Activated CD4-positive, alpha-beta T cell treated with anti-CD3 and anti-CD28 coated beads for 36 hours (primary cell): ENCODE measurements at places on chromosomes 5 and 9.

DNA sequence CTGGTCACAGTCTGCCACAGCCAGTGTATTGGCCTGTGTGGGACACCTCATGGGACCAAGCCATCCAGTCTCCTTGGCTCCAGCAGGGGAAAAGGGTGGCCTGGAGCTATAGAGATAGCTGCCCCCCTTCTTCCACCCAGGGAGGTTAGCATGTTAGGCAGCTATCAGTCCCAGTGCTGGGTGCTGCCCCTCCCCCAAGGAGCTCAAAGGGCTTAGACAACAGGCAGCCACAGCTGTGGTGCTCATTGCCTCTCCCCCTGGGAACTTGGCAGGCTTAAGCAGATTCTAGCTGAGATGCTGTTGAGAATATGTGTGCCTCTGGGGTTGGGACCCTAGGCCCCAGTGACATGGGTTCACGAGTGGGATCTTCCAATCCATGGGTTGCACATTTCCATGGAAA is 226.0 kb upstream of the PTGER4 start:
- H3K4me1 ChIP-seq: peaks cover 13% of the 10 kb centered on the region
- no peak overlapping the region for H3K4me3 ChIP-seq

DNA sequence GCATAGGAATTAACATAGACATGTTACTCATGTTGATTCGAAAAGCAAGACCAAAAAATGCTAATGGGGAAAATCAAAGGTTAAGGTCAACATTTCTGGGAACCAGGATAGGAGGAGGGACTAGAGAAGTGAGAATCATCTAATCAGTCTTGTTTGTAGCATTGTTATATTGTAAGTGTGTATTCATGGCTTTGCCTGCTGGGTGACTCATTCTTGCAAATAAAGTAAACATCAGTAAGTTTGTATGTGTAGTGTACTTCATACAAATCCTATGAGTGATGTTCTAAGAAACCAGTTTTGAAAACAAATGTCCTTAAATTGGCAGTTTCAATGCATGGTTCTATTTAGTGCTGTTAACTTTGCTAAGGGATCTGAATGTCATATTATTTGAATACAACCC is 79.0 kb upstream of the TMEM252 start:
- H3K27me3 ChIP-seq: peaks cover 9% of the 10 kb centered on the region
- no peaks in the 10 kb centered on the region for H3K36me3 ChIP-seq
- no peaks in the 10 kb centered on the region for H3K4me1 ChIP-seq
- no peak overlapping the region for H3K27ac ChIP-seq

GRCh38 chr9:72951520-72952380 is 1.1 kb downstream of the ALDH1A1 start:
- DNase-seq: no peak
- H3K4me3 ChIP-seq: no peak overlapping the region
- H3K27me3 ChIP-seq: peaks cover 29% of the 10 kb centered on the region
- H3K36me3 ChIP-seq: no peaks in the 10 kb centered on the region

GRCh38 chr5:139924294-139925215 is 118.5 kb downstream of the NRG2 start:
- H3K27ac ChIP-seq: no peak overlapping the region
- H3K36me3 ChIP-seq: no peaks in the 10 kb centered on the region
- no peaks in the 10 kb centered on the region for H3K4me1 ChIP-seq

- H3K4me3 ChIP-seq: peak overlapping the region; percentile 24
- DNase-seq: peak; percentile 72
- H3K27me3 ChIP-seq: no peaks in the 10 kb centered on the region
- H3K4me1 ChIP-seq: peaks cover 36% of the 10 kb centered on the region
Measured at GRCh38 chr5:68369457-68370125, 154.0 kb downstream of the PIK3R1 start.

DNA sequence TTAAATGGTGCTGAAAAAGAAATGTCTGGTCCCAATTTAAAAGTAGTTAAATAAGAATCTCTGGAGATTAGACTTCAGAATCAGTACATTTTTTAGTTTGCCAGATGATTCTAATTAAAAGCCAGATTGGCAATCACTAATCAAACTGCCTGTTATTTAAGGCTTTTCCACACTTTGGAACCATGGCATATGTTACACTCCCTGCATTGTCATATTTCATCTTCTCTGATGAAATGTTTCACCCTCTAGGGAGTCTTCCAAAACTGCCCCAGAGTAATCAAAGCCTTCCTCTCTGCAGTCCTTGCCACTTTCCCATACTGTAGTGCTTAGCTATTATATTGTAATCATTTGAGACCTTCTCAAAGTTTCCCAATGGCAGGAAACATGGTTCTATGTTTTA is 17.5 kb upstream of the OR13C9 start:
- DNase-seq: no peak
- H3K4me3 ChIP-seq: no peak overlapping the region
- H3K27me3 ChIP-seq: peaks cover 3% of the 10 kb centered on the region
- no peak overlapping the region for H3K27ac ChIP-seq
- H3K4me1 ChIP-seq: no peaks in the 10 kb centered on the region

GRCh38 chr5:7315118-7315517 is 80.8 kb upstream of the ADCY2 start:
- DNase-seq: no peak
- no peak overlapping the region for H3K27ac ChIP-seq
- peaks cover 11% of the 10 kb centered on the region for H3K27me3 ChIP-seq
- H3K36me3 ChIP-seq: no peaks in the 10 kb centered on the region

DNA sequence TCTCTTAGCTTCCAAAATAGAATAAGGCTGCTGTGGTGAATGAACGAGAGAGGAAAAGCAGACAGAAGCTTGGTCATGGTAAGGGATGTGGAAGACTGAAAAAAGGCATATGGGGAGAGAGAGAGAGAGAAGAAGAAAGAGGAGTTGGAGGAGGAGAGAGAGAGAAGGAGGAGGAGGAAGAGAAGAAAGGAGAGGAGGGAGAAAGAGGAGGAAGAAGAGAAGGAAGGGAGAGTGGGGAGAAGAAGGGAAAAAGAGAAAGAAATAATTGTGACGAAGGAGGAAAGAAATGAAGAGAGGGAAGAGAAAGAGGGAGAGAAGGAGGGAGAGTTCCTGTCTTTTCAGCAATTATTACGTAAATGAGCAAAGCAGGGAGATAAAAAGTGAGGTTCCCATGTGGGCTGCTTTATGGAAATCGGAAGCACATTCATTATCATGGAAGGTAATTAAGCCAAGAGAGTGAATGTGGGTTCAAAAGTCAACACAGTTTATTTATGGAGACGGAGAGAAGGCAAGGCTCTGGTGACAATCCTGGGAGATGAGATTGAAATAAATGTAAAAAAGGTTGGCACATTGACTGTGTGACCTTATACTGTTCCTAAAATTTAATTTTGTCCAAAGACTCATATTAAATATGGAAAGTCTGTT is 611.2 kb downstream of the KIF4B start:
- no peak overlapping the region for H3K4me3 ChIP-seq
- peaks cover 31% of the 10 kb centered on the region for H3K27me3 ChIP-seq
- no peaks in the 10 kb centered on the region for H3K4me1 ChIP-seq
- no peak overlapping the region for H3K27ac ChIP-seq

GRCh38 chr5:168251259-168251658 is 40.2 kb upstream of the WWC1 start:
- no peak for DNase-seq
- no peak overlapping the region for H3K4me3 ChIP-seq
- no peaks in the 10 kb centered on the region for H3K36me3 ChIP-seq
- H3K27me3 ChIP-seq: peaks cover under 1% of the 10 kb centered on the region
- H3K27ac ChIP-seq: no peak overlapping the region
